C1 segment of cervical spinal cord (tissue), 14 donors: ENCODE measurements at places on chromosomes 16 and 17.

DNA sequence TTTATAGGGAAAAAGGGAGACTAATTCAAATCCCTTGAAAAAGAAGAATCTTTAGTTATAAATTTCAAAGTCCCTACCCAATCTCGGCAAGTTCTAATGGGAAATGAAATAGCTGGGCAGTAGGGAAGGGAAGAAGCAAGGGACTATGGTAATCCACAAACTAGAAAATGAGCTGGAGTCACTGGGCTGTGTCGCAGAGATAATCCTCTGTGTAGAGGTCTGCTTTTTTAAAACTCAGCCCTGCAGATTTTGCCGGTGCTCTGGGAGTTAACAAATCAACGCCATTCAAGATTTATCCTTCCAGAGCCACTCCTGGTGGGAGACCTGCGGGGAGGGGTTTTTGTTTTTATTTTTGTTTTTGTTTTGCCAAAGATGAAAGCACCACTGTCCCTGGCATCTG is 20.8 kb downstream of the SNX11 start:
- DNase-seq: no peak

GRCh38 chr17:67617304-67617899 is 100.3 kb upstream of the NOL11 start:
- no peak for DNase-seq

- DNase-seq: no peak
Measured at GRCh38 chr17:47243737-47244598, 9.7 kb upstream of the ITGB3 start.

DNA sequence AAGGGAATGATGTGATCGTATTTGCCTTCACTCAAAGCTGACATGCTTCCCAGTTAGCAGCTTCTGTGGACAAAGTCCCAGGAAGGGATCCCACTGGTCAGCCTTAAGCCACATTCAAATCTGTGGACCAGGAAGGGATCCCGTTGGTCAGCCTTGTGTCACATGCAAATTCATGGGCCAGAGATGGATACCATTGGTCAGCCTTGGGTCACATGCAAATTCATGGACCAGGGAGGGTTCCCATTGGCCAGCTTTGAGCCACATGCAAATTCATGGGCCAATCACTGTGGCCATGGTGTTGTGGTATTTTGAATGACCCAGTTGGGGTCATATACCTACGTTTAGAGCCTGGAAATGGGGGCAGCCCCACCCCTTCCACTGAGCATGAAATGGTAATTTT is 201.6 kb downstream of the HS3ST4 start:
- no peak for DNase-seq

GRCh38 chr16:15434079-15434424 is 336 bp upstream of the BMERB1 start:
- DNase-seq: no peak

- no peak for DNase-seq
Measured at GRCh38 chr16:56643080-56643778, 4.8 kb downstream of the MT1A start.

GRCh38 chr16:49498264-49498663 is 124.7 kb downstream of the C16orf78 start:
- DNase-seq: no peak

GRCh38 chr16:30949650-30950515 is 1.0 kb downstream of the ORAI3 start:
- no peak for DNase-seq

GRCh38 chr16:85048921-85049562 is 21.4 kb downstream of the KIAA0513 start:
- no peak for DNase-seq

DNA sequence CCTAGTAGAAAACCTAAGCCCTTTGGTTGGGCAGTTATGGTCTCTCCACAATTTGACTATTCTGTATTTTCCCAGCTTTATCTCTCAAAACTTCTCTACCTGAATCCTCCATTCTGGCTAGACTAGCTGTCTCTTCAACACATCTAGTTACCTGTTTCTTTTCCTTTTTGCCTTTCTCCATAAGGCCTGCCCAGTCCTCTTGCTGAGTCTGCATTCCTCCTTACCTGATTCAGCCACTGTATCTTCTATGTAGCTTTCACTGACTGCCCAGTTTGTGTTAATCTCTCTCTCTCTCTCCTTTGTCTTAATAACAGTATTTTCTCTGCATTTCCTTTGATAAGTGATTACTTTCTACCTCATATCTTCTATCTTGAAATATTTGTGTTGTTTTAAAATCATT is 2.1 kb upstream of the EVI2A start:
- DNase-seq: no peak

- DNase-seq: no peak
Measured at GRCh38 chr17:78748048-78748729, 33.9 kb downstream of the CYTH1 start.

GRCh38 chr16:19014461-19014860 is 30.7 kb downstream of the TMC7 start:
- DNase-seq: no peak

GRCh38 chr17:62996221-62996620 is 30.2 kb downstream of the TANC2 start:
- DNase-seq: no peak

DNA sequence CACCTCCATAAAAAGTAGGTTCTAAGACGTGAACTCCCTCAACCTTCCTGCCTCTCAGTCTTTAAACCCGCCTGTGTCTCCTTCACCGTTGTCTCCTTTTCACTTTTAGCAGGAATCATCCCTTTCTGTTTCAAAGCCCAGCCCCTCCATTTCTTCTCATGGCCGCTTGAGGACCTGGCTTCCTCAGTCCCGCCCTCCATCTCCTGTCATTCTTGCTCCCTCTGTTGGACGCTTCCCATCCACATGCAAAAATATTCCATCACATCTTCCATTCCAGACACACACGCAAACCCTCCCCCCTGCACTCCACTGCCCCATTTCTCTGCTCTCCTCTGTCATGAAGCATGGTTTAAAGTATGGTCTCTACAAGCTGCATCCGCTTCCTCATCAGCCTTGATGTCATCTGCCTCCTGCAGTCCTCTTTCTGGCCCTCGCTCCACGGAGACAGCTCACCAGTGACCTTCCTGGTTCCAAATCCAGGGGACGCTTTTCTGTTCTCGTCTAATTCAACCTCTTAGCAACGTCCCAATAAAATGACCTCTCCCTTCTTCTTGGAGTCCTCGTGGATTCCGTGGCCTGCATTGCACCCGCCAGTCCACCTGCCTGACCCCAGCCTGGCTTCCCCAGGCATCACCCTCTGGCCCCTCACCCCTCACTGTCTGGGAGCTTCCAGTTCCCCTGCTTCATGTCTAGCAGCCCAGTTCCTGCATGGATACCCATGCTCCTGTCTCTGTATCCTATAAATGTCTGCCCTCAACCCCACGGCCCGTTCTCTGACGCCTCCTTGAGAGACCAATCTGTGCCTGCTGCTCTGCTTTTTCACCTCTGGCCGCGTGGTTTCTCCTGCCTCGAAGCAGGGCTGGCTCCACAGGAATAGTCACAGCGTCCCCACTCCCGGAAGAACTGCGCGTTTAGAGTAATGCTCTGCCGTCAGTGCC is 26.2 kb downstream of the ANKRD40 start:
- DNase-seq: no peak

GRCh38 chr16:54284319-54284930 is 2.2 kb downstream of the IRX3 start:
- no peak for DNase-seq

DNA sequence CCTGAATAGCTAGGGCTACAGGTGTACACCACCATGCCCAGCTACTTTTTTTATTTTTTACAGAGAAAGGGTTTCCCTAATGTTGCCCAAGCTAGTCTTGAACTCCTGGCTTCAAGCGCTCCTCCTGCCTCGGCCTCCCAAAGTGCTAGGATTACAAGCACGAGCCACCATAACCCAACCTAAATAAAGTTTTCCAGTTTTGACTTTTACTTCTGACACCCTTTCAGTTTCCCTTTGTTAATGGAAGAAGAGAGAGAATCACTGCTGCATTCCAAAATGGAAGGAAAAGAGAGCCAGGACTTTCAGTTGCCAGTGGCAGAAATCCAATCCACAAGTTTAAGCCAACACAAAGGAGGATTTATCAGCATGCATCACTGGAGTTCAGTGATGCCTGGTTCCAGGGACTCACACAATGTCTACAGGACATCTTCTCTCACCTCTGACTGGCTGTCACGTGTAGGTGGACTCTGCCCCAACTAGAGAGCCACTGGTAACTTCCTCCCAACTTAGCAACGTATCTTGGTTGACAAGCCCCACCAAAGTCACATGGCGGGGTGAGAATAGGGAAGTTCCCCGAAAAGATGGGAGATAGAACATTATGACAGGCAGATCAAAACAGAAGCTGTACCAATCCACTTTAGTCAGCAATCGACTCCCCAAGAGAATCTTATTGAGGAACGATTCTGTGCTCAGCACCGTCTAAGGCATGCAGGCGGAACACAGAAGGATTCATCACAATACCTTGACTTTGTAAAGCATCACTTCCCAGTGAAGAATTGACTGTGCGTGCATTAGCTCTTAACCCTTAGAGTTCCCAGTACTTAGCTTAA is 46.5 kb downstream of the GAS7 start:
- DNase-seq: no peak

DNA sequence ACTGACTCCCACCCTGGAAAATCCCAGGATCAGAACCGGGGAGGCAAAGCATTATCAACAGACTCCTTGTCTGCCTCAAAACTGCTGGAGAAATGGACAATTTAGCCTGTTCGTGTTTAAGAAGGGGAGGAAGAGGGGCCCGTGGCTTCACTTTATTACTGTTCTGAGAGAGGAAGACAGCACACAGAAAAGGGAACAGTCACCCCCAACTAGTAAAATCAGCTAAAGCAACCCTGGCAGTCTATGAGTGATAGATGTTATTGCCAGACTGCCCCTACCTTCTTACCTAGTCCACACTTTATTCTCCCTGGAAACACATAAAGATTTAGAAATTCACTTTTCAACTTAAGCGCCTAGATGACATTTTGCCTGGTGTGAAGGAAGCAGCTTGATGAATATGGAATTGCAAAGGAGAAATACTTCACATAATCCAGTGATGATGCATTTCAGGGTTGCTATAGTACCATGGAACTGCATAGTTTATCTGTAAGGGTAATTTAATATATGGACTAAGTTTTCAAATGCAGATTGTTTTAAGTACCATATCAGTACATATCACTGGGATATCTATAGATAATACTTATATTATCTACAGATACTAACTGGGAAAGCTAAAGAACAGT is 36.9 kb upstream of the TRAP1 start:
- no peak for DNase-seq

DNA sequence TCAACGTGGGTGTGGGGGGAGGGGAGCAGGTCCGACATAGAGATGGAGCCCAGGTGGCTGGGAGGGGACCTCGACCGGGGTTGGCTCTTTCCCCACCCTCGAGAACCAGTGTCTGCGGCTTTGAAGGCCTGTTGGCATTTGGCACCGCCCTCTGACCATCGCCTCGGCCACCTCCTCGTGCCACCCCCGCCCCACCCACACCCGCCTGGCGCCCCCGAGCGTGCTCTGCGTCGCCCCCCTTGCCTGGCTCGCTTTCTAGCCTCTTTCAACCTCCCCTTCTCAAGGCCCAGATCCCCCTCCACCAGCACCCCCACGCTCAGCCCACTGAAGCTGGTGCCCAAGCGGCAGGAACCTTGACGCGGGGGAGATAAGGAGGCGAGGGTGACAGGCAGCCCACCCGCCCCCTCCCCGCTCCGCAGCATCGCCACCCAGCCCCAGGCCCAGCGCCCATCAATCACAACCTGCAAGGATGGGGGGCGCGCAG is 619 bp downstream of the CACNB1 start:
- no peak for DNase-seq

- DNase-seq: no peak
Measured at GRCh38 chr17:10205549-10206185, 7.3 kb upstream of the GAS7 start.

DNA sequence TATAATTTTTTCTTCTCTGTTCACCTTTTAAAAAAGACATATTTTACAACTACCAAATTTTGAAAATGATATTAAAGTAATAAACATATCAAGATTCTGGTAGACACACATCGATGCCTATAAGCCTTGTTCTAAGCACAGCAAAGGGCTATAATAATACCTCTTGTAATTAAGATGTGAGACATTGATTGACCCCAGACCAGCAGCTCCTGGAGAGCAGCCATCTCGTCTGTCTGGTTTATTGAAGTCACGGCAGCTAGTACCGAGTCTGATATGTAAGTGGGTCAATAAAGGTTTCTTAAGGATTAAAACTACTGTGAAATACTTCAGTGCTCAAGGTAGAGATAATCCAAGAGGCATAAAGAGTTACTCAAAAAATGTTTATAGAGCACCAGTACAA is 76.1 kb downstream of the C17orf58 start:
- no peak for DNase-seq

GRCh38 chr16:88759245-88759975 is 25.6 kb downstream of the PIEZO1 start:
- no peak for DNase-seq

- DNase-seq: no peak
Measured at GRCh38 chr16:48536614-48537200, 73.3 kb downstream of the N4BP1 start.
